ENCODE measurements at places on chromosomes 6 and 20.

GRCh38 chr20:50521221-50522052 is 11.3 kb downstream of the PTPN1 start:
- DNase-seq, result no peak

DNA sequence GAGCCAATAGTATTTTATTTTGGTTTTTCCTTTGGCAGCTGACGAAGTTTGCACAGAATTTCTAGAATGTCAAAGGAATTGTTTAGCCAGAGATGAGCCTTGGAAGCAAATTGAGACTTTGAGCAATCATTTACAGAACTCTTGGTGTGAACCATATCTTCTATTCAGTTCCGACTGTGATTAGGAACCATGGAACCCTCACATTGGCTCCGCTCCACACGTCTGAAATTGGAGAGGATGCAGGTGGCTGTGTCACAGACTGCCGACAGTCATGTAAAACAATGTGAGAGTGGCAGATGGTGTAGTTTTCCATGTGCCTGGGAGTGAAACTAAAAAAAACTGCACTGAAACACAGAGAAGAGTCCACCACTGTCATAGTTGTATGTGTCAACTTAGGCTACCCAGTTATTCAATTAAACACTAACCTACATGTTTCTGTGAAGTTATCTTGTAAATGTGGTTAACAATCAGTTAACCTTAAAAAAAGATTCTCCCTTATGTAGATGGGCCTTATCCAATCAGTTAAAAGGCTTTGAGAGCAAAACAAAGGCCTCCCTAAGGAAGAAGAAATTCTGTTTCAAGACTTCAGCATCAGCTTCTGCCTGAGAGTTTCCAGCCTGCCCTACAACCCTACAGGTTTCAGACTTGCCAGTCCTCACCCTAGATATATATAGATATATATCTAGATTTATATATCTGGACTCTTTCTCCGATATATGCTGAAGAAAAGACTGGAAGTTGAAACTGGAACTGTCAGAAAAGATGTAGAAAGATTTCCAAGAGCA is 3.3 kb upstream of the HMGN4 start:
- no peak for DNase-seq

DNA sequence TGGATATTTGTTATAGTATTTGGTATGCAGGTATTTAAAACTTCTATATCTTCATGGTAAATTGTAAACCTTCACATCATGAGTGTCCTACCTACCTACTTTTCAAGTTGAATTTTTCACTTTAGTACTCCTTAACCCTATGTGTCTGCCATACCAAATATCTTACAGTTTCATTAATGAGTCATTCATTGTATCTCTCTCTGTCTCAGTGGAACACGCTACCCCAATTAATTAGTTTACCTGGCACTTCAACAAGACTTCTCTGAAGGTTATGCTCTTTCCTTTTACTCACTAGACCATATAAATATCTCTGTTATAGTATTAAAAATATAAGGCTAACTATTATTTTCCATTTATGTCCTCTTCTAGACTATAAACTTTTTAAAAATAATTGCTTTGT is 123.9 kb upstream of the GJE1 start:
- no peak for DNase-seq

DNA sequence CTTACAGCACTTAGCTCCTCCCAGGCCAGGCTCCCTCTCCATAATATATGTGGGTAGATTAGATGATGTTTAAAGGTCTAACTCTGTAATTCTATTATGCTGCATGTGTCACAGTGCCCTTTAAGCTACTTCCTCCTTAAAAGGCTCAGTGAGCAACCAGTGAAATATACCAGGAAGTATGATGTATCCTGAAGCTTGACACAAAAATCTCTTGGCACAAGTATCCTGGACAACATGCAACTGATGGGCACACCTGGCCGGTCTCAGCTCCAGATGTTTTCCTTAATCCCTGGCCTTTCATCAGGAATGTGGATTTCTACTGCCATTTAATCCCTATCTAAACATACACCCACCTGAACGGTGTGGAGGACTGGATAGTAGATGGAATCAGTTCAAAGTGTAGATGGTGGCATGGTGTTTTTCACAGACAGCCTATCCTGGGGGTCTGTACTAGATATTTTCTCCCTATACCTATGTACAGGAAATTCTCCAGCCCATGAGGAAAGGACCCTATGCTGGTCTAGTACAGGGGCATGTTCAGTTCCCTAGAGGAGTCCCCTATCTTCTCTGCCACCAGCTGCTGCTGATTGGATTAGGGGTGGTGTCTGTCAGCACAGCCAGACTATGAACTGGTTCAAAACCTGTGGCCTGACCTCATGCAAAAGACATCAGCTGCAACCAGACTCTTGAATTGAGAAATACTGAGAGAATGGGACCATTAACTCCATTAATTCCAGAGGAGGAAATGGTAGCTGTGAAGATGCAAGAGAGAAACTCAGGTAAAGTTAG is 59.4 kb upstream of the CITED2 start:
- DNase-seq, result no peak

- no peak for DNase-seq
Measured at GRCh38 chr6:147570681-147571080, 62.2 kb downstream of the SAMD5 start.

DNA sequence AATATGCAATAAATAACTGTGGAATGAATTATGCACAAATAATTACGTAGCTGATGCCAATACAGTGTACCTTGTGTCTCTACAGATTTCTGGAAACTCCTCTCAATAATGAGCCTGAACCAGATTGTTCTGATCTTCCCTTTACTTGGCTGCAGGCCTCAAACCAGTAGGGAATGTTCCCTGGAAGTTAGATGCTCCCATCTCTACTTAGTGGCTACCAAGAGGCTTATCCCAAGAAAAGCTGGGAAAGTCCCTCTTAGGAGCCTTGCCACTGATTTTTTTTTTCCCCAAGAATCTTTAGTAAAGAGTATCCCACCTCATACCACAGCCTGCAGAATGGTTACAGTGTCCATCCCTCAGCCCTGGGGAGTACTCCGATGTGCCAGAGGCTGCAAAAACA is 702.1 kb downstream of the RFPL4B start:
- DNase-seq, result no peak

DNA sequence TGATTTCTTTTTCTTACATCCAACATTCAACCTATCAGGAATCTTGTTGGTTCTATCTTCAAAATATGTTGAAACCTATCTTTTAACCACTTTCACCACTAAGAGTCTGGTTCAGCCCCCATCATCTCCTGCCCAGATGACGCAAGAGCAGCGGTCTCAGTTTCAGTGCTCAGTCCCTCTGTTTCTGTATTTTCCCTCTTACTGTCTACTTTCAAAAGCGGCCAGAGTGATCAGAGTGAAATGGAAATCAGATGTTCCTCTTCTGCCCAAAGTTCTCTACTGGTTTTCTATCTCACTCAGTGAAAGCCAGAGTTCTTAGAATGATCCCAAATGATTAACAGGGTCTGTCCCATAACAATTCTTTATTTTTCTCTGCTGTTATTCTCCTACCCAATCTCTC is 147.9 kb upstream of the PDE7B start:
- DNase-seq, result no peak

GRCh38 chr6:156699017-156699421 is 78.2 kb upstream of the ARID1B start:
- no peak for DNase-seq

GRCh38 chr6:7261852-7262461 is 51.0 kb downstream of the SSR1 start:
- no peak for DNase-seq

DNA sequence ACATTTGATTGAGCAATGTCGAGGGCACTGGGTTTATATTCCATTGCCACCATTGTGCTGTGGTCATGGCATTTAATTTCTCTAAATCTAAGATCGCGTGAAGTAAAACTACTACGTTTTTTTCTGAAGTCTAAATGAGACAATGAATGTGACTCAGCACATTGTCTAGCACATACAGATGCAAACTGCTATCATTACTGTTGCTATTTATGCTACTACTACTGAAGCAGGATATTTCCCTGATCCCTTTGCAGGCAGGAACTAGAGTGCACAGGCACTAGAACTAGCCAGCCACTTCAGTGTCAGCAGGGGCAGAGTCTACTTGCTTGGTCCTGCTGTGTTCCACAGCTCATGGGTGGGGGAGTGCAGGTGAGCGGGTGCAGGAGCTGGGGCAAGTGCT is 449.7 kb downstream of the CDKAL1 start:
- DNase-seq, result no peak

DNA sequence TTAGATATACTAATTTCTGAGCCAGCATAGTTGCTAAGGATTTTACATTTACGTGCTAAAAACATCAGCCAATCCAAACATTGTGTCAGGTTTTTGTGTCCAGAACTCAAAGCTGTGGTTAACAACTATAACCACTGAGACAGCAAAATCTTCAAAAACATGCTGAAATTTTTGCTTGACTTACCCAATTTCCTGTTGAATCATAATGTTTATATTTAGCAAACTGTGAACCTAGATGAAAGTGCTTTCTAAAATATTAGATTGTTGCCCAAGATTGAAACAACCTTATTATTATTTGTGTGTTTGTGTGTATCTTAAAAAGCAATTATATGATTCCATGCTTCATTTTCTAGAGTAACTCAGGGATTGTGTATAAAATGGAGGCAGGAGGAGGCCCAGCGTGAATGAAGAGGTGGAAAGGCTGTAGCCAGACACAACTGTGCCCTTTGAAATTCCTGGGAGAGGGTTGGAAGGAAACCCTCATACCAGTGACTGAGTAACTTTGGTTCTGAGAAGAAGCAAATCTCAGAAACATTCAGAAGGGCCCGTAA is 48.0 kb downstream of the ARMC2 start:
- no peak for DNase-seq

- no peak for DNase-seq
Measured at GRCh38 chr6:166507380-166507779, 79.1 kb downstream of the RAMACL start.

DNA sequence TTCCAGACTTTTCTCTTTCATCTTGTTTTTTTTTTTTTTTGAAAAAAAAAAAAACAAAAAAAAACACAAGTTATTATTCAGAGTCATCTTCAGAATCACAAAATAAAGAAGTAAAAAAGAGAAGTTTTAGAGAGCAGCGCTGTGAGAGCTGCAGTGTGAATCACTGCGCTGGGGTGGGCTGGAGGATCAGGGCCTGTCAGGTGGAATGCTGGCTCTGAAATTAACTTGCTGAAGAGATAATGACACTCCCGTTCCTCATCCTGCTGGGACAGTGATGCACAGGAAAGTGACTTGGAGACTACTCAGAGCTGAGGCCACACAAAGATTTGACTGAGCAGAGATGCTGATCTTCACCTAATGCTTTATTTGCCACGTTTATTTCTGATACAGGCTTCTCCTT is 42.7 kb upstream of the CLDN20 start:
- no peak for DNase-seq

GRCh38 chr6:139295901-139296300 is 4.1 kb upstream of the TXLNB start:
- DNase-seq, result no peak

Data from heart right ventricle (tissue), 16 donors.